CMK (cell line): ENCODE measurements at places on chromosomes 7 and 10.

DNA sequence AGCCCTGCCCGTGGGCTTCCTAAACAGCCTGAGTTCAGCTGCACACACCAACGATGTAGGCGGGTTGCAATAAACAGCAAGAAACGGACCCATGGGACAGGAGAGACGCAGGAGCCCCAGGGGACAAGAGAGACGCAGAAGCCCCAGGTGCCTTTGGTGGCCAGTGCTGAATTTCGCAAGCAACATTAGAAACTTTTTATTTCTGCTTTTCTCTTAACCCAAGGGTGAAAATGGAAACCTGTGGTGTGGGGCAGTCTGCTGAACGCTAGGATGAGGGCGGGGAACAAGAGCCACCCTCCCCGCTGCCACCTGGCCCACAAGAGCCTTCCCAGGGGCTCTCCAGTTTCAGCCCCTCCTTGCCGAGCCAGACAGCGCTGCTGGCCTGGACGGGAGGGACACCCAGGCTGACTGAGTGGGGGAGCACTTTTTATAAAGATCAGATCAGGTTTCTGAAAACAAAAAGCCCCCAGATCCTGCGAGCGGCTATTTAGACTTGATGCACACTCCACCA, 20.0 kb upstream of the GPR146 start:
- no peak for DNase-seq

- no peak for DNase-seq
These were observed 895.1 kb upstream of the KCND2 start for GRCh38 chr7:119377861-119378260.

DNA sequence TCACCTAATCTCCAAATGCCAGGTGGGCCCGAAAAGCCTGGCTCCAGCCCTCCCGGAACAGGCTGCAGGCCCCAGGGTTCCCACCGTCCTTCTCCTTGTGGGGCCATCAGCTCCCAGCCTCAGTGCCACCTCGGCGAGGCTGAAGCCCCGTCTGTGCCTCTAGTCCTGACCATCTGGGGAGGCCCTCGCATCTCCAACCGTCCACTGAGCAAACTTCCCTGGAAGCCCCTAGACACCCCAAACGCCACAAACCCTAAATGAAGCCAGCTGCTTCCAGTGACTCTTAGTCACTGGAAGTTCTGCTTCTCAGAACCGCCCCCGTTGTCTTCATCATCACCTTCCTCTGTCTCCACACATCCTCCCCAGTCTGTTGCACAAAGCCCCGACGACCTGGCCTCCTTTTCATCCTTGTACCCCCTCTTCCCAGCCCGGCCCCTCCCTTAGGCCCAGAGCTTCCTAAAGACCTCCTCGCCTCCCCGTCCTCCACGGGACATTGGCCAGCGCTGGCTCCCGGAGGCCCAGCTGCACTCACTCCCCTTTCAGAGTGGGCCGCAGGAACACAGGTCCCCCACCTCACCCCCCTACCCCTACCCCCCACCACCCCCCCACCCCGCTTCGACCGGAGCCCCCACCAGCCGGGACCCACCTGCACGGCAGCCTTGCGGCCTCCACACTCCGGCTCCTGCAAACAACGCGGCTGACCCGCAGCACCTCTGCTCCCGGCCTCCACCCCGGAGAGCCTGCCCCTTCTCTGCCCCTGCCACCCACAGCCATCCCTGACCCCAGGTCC, 1.1 kb upstream of the DIP2C start:
- DNase-seq: no peak

GRCh38 chr7:43039346-43039745, 73.1 kb upstream of the HECW1 start:
- no peak for DNase-seq

DNA sequence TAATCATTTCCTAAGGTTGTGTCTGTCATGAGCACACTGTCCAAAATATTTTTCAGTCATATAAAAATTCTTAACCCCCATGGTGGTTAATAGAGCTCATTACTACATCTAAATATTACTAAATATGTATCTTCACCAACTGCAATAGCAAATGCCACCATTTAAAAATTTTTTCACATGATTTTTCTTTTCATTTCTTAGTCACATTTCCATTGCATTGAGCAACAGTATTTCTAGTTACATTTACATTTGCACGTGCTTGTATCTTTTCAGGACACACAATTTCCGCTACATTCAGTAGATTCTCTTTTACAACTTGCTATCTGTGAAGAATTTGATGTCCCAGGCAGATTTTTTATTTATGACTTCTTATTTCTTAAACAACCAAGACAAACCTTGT, 5.2 kb upstream of the TAS2R40 start:
- no peak for DNase-seq

DNA sequence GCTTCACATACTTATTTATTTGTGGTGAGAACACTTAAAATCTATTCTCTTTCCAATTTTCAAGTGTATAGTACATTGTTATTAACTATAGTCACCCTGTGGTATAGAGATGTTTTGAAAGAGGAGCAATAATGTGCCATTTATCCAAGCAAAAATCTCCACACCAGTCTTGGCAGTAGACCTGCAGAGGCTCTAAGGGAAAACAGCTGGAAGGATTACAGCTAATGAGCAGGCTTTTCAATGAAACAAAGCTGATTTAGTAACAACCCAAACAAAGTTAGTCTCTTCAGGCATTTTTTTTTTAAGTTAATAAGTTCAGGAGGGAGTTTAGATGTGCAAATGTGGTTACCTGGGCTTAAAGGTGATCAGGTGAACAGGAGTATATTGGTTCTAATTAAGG, 101.9 kb downstream of the EVX1 start:
- DNase-seq: no peak

GRCh38 chr7:17674166-17674942, 265.9 kb downstream of the SNX13 start:
- no peak for DNase-seq

- no peak for DNase-seq
These were observed 10.5 kb upstream of the EDRF1 start for GRCh38 chr10:125708971-125709503.

- DNase-seq: no peak
These were observed 225.2 kb downstream of the ZWINT start for GRCh38 chr10:56135828-56136227.

- DNase-seq: no peak
These were observed 150.0 kb downstream of the SKAP2 start for GRCh38 chr7:26714438-26714837.

GRCh38 chr10:87636313-87636915, 23.3 kb upstream of the PAPSS2 start:
- no peak for DNase-seq

DNA sequence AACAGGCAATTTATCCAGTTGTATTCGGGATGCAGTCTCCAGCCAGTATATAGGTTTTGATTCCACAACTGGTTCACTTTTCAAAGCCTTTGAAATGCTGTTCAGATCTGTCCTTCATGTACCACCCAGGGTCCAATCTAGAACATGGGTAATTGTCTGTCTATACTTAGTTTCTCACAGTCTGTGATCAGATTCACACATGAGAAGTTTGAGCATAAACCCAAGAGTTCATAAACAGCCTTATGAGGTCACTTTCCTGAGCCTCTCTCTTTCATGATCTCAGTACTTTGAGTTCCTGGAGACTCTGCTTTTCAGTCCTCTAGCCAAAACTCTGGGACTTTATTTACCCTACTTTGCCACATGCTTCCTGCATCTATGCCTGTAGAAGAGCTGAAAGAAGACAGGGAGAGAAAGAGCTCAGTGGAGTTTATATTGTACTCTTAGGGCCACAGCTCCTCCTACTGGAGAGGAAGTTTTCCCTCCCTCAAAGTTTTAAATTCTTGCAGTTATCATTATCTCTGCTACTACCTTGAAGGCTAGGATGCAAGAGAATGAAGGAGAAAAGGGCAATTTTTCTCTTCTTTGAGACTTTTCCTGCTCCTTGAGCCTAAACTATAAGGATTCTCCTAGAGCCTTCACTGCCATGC, 172.0 kb downstream of the ZEB1 start:
- no peak for DNase-seq

DNA sequence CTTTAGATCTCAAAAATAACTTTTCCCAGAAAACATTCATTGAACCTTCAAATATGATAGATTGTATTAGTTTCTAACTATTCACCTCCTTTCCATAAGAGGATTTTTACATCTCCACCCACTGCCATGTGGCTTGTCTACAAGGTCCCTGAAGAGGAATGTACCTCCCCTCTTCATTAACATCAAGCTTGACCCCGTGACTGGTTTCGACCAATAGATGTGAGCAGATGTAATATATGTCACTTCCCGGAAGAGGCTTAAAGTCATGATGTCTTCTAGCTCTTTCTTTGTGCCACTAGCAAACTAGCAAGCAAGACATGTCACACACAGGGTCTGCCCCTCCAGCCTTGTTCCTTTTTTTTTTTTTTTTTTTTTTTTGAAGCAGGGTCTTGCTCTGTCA, 6.9 kb downstream of the BAZ1B start:
- no peak for DNase-seq

- no peak for DNase-seq
These were observed 121.4 kb downstream of the PIP4K2A start for GRCh38 chr10:22593026-22593425.

DNA sequence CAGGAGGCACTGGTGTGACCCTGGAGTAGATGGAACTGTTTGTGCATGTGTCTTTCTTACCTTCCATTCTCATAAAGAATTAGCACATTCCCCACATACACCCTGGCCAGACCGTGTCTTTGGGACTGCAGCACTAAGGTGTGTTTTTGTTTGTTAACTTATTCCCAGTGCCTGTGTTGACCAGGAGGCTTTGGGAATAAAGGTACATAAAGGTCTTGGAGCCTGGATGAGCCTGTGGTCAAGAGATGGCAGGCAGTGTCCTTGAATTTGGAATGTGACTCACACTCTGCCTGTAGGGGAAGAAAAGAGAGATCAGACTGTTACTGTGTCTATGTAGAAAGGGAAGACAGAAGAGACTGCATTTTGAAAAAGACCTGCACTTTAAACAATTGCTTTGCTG, 137.6 kb downstream of the LYZL1 start:
- no peak for DNase-seq

DNA sequence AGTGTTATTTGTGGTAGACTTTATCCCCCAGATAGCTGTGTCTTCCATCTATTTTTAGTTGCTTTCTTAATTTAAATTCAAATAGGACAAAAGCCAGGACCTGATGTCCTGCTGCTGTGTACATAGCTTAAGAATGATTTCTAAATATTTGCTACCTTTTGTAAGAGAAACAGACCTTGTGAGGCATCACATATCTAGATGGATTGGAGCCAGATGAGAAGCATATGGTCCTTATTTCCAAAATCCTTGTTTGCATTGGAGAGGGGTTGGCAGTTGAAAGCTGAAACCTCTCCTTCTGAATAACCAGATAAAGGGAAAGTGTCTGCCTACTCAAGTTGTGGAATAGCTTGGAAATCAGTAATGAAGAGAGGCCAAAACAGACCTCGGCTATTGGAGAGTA, 50.7 kb upstream of the AMPH start:
- no peak for DNase-seq

GRCh38 chr10:133336118-133336576, 549 bp downstream of the CALY start:
- no peak for DNase-seq

DNA sequence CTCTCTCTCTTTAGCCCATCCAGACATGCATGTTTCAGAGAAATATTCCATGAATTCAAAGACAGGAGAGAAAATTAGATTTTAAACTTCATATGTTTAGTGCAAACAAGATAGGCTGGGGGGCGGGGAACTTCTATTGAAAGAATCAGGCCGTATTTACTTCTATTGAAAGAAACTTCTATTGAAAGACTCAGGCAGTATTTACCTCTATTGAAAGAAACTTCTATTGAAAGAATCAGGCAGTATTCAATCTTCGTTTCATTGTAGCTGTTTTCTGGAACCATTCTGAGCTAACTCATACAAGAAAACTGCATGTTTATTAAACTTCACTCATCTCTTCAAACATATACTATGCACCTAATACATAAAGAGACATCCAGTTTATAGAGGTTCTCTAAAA, 123.1 kb downstream of the TYW1B start:
- no peak for DNase-seq

DNA sequence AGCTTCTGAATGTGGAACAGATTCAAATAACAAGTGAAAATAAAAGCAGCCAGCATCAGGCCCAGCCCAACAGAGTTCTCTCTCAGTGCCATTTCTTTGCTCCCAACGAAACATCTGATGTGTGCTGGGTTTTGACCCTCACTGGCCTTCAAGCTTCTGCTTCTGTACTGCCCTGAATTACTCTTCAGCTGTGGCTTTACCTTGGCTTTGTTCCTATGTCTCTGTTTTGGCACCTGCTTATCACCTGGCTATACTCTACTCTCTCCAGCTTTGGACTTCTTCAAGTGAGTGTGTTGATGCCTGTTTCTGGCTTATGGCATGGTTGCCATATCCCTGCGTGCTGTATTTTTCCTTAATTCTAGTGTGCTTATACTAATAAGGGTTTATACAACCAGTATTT, 768.3 kb downstream of the SORCS1 start:
- no peak for DNase-seq

- no peak for DNase-seq
These were observed 104.2 kb upstream of the RAB18 start for GRCh38 chr10:27399871-27400270.

DNA sequence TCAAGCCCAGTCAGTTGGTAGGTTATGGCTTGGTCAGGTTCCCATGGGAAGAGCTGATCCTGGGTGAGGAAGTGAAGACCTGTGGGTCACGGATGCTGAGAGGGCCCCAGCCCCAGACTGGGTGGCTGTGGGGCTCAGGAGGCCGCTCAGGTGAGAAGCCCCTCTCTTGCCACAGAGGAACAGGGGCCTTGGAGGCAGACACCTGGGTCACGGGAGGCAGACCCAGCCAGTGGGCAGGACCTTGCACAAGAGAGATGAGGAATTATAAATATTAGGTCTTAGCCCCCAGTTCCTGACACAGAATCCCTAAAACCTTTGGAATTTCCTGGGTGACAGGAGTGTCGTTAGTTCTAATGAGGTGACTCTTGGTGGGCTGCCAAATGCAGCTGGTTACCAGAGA, 10.6 kb upstream of the CRHR2 start:
- DNase-seq: no peak

DNA sequence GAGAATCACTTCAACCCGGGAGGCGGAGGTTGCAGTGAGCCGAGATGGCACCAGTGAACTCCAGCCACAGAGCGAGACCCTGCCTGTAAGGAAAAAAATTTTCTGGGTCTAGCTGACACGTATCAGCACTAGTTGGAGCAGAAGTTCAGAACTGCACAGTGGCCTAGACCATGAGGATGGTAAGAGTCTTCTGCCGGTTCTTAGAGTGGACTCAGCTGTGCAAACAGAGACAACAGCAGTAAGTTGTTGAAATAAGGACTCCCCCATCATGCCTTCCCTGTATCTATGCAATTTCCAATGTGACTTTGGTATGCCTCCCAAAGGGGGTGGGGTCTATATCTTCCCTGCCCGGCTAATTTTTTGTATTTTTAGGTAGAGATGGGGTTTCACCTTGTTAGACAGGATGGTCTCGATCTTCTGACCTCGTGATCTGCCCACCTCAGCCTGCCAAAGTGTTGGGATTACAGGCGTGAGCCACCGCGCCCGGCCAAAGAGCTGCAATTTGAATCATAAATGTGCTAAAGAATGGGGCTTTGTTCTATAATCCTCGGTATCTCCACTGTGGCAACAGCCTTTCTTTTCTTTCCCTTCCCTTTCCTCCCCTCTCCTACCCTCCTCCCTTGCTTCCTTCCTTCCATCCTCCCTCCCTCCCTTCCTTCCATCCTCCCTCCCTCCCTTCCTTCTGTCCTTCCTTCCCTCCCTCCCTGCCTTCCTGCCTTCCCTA, 14.5 kb upstream of the RNF216 start:
- no peak for DNase-seq

- no peak for DNase-seq
These were observed 333 bp downstream of the SMNDC1 start for GRCh38 chr10:110304394-110304779.
